ENCODE measurements at places on chromosomes 1 and 21.

DNA sequence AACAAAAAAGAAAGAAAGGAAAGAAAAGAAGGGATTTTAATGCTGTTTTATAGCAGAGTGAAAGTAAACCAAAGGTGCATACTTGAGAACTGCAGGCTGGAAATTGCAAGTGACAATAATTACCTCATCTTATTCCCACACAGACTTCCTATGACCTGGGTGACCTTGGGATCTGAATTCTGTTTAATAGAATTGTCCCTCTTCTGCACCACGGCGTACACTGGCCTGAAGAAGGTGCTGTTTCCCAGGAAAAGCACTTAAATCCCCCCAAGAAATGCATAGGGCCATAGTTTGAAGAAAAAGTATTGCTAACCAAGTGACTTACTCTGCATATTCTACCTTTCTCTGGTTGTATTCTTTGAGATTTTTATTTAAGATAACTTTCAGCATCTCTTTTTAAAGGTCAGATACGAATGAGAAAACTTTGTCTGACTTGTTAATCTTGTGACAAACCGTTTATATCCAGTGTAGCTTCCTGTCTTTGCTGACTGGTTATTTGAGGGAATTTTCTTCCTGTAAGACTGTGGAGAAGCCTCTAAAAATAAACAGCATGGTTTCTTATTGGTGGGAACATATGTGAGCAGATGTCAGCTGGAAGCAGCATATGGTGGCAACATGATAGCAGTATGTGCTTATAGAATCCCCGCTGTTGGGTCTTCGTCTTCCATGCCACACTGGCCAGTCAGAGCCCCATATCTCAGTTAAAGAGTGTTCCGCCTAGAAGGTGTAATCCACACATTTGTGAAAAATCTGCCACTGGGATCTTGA, 16.3 kb downstream of the TGFB2 start:
- DNase-seq: no peak

DNA sequence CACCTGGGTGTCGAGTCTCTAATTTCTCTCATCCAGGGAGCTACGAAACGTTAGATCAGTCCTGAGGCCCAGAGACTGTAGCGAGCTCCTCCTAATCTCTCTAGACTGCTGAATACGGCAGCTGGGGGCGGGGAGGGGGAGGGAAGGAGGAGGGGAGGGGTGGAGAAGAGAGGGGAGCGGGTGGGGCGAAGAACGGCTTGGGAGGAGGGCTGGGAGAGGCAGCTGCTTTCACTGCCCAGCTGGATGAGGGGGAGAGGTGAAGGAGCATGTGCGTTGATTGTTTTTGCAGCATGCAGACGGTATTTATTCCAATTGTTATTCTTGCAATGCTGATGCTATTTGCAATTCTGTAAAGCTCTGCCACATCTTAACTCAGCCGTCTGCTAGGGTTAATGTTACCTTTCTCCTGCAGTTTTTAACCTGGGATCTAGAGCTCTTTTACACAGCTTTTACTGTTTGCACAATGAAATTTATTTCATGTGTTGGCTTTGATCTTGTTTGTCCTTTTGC, 790 bp downstream of the DNAJC6 start:
- DNase-seq: no peak

GRCh38 chr1:63866084-63866483, 92.3 kb downstream of the ROR1 start:
- no peak for DNase-seq

DNA sequence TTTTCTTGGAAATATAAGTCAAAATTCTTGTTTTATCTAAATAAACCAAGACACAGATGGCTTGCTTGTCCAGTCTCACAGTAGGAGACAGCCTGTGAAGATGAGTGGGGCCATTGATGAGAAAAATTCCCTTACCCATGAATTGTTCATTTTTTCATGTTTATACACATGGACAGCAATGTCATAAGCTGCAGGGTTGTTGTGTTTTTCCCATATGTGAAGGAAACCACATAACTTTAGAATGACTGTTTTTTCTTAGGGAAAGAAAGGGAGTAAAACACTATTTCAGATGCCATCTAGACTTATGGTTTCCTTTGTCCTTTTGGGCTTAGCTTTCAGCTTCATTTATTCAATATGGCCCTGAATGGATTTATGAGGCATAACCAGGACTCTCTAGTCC, 622.5 kb upstream of the NR5A2 start:
- DNase-seq: no peak

DNA sequence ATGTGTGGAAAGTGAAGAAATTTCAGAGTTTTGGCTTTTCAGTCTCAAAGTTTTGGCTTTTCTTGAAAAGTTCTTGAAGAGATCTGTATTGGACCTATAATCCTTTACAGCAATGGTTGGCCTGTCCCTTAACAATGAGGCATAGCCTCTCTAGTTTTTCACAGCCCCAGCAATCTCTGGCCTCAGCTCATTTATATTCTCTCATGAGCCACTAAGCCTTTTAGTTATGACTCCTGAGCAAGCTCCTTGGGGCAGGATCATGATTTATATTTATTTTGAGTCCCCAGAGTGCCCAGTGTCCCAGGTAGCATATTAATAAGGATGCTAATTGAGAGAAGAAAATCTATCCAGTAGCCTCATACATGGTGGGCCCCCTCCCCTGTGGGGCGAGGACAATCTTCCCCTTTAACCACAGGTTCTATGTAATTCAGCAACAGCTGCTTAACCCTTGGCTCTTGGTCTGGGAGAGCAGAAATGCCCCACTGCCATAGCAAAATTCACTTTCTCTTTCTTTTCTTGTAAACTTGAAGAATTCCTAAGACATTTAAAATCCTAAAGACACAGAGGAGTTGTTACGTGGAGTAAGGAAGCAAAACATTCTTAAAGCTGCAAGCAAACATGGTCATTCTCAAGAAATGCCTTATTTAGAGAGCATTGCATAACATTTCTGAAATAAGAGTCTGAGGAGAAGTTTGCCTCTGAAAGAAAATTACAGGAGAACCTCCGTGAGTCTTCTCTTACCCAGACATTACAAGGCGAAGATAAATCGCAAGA, 6.3 kb downstream of the NGF start:
- no peak for DNase-seq

DNA sequence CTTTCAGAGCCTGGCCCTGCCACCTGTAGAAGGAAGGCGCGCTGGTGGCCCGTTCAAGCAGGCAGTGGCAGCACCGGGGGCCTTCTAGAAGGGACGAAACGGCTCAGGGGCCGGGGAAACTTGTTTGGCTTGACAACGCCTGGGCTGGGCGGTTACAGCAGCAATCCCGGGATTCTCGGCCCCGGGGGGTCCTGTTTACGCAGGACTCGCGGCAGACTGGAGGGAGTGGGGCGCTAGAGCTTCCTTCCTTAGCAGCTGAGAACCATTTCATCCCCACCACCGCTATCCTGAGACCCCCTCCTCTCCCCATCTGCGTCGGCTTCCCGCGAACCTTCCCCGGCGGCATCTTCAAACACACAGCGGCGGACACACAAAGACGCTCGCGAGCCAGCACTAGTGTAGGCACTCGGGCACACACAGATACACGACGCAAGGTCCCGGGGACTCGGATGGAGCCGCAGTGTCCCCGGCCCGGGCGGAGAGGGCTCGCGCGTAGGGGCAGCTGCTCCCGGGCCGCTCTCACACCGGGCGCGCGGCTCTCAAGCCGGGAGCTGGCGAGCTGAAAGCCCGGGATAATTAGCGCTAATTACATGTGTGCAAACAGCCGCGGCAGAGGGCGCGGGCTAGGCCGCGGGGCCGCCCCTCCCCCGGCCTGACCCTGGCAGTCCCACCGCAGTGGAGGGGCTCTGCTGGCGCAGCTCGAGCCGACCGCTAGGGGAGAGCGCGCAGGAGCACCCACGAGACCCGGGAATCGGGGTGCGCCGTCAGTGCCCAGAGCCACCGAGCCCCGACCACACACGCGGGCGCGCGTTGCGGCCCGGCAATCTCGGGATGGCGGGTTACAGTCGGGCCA, 271.4 kb downstream of the FOXD2 start:
- no peak for DNase-seq

GRCh38 chr1:182957902-182958395, 5.0 kb upstream of the SHCBP1L start:
- no peak for DNase-seq

- no peak for DNase-seq
Observed at GRCh38 chr1:71785450-71785849, 496.9 kb downstream of the NEGR1 start.

- DNase-seq: peak; percentile 38
Observed at GRCh38 chr21:38809198-38809878, 3.6 kb downstream of the ETS2 start.

GRCh38 chr1:174222166-174222949, 63.0 kb downstream of the RABGAP1L start:
- DNase-seq: no peak

DNA sequence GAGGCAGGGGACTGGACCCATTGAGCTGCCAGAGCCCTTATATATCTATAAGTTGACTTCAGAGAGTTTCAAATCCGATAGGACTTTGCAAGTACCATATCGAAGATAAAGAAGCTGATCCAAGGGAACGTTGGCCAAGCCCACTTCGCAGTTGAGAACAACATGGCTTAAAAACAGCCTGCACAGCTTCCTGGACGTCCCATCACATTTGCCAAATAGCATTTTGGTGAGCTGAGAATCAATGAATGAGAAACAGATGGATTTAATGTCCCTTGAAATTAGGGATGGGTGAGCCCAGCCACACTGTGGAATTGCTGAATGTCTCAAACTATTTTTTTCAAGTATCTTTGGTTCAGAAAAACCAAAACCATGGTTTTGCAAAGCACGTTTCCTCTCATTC, 64.8 kb downstream of the KCNJ15 start:
- DNase-seq: no peak

- no peak for DNase-seq
Observed at GRCh38 chr1:164604541-164604940, 45.6 kb downstream of the PBX1 start.

- DNase-seq: no peak
Observed at GRCh38 chr1:41282679-41283317, 40.7 kb upstream of the SCMH1 start.

- no peak for DNase-seq
Observed at GRCh38 chr1:25680701-25681100, 64.1 kb downstream of the MAN1C1 start.

GRCh38 chr1:154170547-154171222, 15.8 kb upstream of the NUP210L start:
- no peak for DNase-seq

GRCh38 chr21:44485254-44485793, 30.0 kb downstream of the LRRC3 start:
- no peak for DNase-seq

- no peak for DNase-seq
Observed at GRCh38 chr1:229434641-229435051, 752 bp upstream of the ACTA1 start.

- DNase-seq: no peak
Observed at GRCh38 chr1:47621483-47621882, 183.6 kb downstream of the FOXD2 start.

DNA sequence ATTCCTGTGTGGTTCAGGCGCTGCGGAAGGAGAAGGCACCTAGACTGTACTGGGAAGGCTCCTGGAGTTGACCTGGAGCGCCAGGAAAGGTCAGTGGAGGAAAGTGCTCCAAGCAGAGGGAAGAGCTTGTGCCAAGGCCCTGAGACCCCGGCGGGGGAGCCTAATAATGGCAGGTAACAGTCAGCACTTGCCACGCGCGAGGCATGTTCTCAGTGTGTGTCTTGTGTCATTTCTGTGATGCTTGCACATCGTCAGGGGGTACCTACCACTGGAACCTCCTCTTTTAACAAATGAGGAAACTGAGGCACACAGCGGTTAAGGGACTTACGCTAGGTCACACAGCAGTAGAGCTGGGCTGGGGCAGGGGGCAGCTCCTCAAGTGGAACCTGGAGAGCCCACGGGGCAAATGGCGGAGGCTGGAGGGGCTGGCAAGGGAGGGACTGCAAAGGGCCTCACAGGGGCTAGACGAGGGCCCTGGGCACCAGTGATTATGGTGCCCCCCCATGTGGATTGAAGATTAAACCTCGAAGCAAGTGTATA, 976 bp upstream of the BMP8B start:
- DNase-seq: no peak

DNA sequence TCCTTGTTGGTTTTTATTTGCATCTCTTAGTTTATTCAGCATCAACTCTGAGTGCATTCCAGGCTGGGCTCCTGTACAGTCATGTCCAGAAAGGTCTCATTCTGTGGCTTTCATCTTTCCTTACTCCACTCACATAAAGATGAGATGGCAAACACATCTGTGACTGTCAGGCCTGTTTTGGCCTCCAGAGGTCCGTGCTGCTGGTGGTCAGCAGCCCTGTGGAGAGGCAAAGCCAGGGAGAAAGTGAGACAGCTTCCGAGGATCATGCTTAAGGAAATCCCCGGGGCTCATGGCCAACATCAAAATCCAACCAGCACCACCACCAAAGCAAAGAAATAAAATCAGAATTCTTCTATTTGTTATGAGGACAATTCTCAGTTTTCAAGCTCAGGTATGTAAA, 96.1 kb upstream of the HIVEP3 start:
- DNase-seq: no peak

DNA sequence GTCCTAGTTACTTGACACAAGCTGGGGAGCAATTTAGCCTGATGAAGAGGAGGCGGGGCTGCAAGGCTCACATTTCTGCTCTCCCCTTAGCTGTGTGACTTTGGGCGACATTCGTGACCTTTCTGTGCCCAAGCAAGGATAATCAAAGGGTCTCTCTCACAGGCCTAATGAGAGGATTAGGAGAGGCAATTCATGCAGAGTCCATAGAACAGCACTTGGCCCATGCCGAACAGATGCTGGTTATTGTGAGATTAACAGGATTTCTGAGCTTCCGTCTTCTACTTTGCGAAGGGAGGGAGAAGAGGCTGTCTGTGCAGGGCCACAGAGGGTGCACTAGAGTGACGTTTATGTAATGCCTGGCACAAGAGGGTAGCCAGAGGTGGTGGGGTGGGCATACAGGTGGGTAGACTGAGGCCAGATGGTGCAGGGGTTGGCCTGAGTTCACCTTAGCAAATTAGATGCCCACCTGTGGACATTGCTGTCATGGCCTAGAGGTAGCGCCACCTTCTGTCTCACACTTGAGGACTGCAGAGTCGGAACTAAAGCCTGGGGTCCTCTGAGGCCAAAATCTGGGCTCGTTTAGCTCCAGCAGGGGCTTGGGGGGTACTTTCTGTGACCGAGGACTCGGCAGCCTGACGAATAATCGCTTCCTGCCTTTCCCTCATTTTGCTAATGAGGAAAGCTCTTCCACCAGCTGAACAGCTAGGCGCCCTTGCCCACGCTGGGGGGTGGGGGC, 18.6 kb downstream of the ACTL8 start:
- no peak for DNase-seq

- no peak for DNase-seq
Observed at GRCh38 chr1:44289530-44289929, 65.5 kb downstream of the ERI3 start.

- no peak for DNase-seq
Observed at GRCh38 chr1:165915932-165916348, 88.5 kb downstream of the UCK2 start.

DNA sequence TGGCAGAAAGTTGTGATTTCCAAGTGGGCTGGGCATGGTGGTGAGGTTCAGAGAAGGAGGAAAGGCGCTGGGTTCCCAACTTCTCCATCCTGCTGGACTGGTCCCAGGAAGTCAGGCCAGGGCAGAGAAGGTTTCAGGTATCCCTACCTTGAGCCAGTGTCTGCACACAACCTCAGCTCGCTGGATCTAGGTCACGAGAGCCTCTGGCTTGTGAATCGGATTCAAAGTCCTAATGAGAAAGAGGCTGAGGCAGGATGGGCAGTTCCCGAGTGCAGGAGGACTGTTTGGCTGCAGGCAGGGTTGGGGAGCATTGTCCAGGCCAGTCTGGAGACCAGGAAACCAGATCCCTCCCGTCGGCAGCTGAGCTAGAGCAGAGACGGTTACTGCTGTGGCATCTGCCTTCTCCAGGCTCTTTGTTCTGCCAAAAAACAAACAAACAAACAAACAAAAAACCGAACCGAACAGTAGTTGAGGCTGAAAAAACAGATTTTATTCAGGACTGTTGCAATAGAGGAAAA, 19.5 kb upstream of the IGSF21 start:
- DNase-seq: no peak

- DNase-seq: no peak
Observed at GRCh38 chr1:119012383-119012782, 24.2 kb upstream of the TBX15 start.

Data from KG1 (cell line).